ENCODE measurements at places on chromosomes 4 and X. TPM values are rescaled to one million over a fixed set of nuclear protein-coding genes. Genes with fewer than 3 reads are reported as not detected.

The RTL5 gene
- total RNA-seq, result 0.21 TPM

The PSAPL1 gene
- under 0.01 TPM for total RNA-seq

The GLRB gene
- total RNA-seq, result 3.4 TPM

The LIMCH1 gene
- 4.7 TPM for total RNA-seq

The ENPP6 gene
- not detected for total RNA-seq

The WDFY3 gene
- 53.3 TPM for total RNA-seq

The PNMA6A gene
- total RNA-seq, result 0.48 TPM

The ATP8A1 gene
- 1.2 TPM for total RNA-seq

The SCML1 gene
- 5.5 TPM for total RNA-seq

The MAD2L1 gene
- total RNA-seq, result 2.3 TPM

The TCEAL6 gene
- total RNA-seq, result not detected

The H2BW2 gene
- total RNA-seq, result not detected

The STOX2 gene
- 4.5 TPM for total RNA-seq

The MAGEC3 gene
- total RNA-seq, result not detected

The ETDA gene
- total RNA-seq, result not detected

The GLRA2 gene
- not detected for total RNA-seq

The DHX15 gene
- total RNA-seq, result 160 TPM

The PAGE1 gene
- total RNA-seq, result not detected

The RPL9 gene
- total RNA-seq, result 3,787 TPM

The CA5B gene
- total RNA-seq, result 4.3 TPM

The PABPC5 gene
- 0.24 TPM for total RNA-seq

The RNF128 gene
- total RNA-seq, result 51.8 TPM

The PABPC1L2A gene
- not detected for total RNA-seq

The CTPS2 gene
- total RNA-seq, result 10.4 TPM

The CLGN gene
- 95.7 TPM for total RNA-seq

The ZMYM3 gene
- 7.5 TPM for total RNA-seq

The FAM199X gene
- total RNA-seq, result 35.8 TPM

The TIGD4 gene
- not detected for total RNA-seq

The USP38 gene
- 27.0 TPM for total RNA-seq

The PDZD11 gene
- 21.1 TPM for total RNA-seq

The PNCK gene
- 4.7 TPM for total RNA-seq

The FAM193A gene
- 5.1 TPM for total RNA-seq

The SLC9B2 gene
- total RNA-seq, result 14.5 TPM

The ABHD18 gene
- 7.7 TPM for total RNA-seq

The TENT5D gene
- not detected for total RNA-seq

The ODAPH gene
- total RNA-seq, result not detected

The ARX gene
- total RNA-seq, result not detected

The CT47B1 gene
- total RNA-seq, result not detected

The ETDB gene
- total RNA-seq, result not detected

The ALAS2 gene
- total RNA-seq, result not detected

Measured in tracheal epithelial cell (primary cell).